A549 treated with dexamethasone at 1 μM for 4 hours (cell line): ENCODE measurements at places on chromosomes 13 and 19. TPM values are rescaled to one million over a fixed set of nuclear protein-coding genes. Genes with fewer than 3 reads are reported as not detected.

The GPR4 gene
- 0.25 to 0.58 TPM (median 0.36 TPM) in 5 replicates for total RNA-seq

The NLRP7 gene
- not detected in 5 replicates for total RNA-seq

The LIM2 gene
- not detected in 5 replicates for total RNA-seq

The PRR22 gene
- 1.6 to 2.7 TPM (median 2.1 TPM) in 5 replicates for total RNA-seq

The ZNF541 gene
- 0.02 to 0.05 TPM (median 0.04 TPM) in 3 of 5 replicates, not detected in the others for total RNA-seq

The MAMSTR gene
- 0.30 to 0.66 TPM (median 0.33 TPM) in 5 replicates for total RNA-seq

The CASP14 gene
- total RNA-seq: not detected in 5 replicates

The CGB2 gene
- total RNA-seq: 0.12 to 0.36 TPM (median 0.24 TPM) in 4 of 5 replicates, not detected in the other

The ATP12A gene
- 0.02 TPM in 2 of 5 replicates, not detected in the others for total RNA-seq

The CBY2 gene
- 0.14 TPM in 1 of 5 replicates, not detected in the others for total RNA-seq

The GRIN2D gene
- total RNA-seq: 5.0 to 9.7 TPM (median 8.6 TPM) in 5 replicates

The FUT2 gene
- not detected in 5 replicates for total RNA-seq

The SMIM24 gene
- 0.32 to 1.3 TPM (median 1.1 TPM) in 5 replicates for total RNA-seq

The ZNF93 gene
- total RNA-seq: not detected in 5 replicates

The MATK gene
- 0.68 to 1.7 TPM (median 1.2 TPM) in 5 replicates for total RNA-seq

The LGALS13 gene
- not detected in 5 replicates for total RNA-seq

The C19orf38 gene
- total RNA-seq: 0.07 to 0.18 TPM (median 0.14 TPM) in 4 of 5 replicates, not detected in the other

The SLC8A2 gene
- 0.24 to 0.58 TPM (median 0.37 TPM) in 5 replicates for total RNA-seq

The TIMM29 gene
- total RNA-seq: 13.3 to 17.4 TPM (median 15.2 TPM) in 5 replicates

The SERP2 gene
- not detected in 5 replicates for total RNA-seq

The RGL3 gene
- 0.98 to 1.8 TPM (median 1.5 TPM) in 5 replicates for total RNA-seq

The SLC7A10 gene
- total RNA-seq: 0.05 to 0.06 TPM (median 0.05 TPM) in 3 of 5 replicates, not detected in the others

The CEBPA gene
- 5.1 to 8.6 TPM (median 7.1 TPM) in 5 replicates for total RNA-seq

The PLA2G4C gene
- total RNA-seq: 8.4 to 14.5 TPM (median 12.2 TPM) in 5 replicates

The CTU1 gene
- total RNA-seq: 5.2 to 11.6 TPM (median 9.9 TPM) in 5 replicates
